Fibroblast of lung (primary cell): ENCODE measurements at places on chromosomes 6 and 20. TPM values are rescaled to one million over a fixed set of nuclear protein-coding genes. Genes with fewer than 3 reads are reported as not detected.

Gene HNF4A
- not detected in 2 replicates for polyA plus RNA-seq

Gene POPDC3
- polyA plus RNA-seq: 18.1 and 18.6 TPM in 2 replicates

DNA sequence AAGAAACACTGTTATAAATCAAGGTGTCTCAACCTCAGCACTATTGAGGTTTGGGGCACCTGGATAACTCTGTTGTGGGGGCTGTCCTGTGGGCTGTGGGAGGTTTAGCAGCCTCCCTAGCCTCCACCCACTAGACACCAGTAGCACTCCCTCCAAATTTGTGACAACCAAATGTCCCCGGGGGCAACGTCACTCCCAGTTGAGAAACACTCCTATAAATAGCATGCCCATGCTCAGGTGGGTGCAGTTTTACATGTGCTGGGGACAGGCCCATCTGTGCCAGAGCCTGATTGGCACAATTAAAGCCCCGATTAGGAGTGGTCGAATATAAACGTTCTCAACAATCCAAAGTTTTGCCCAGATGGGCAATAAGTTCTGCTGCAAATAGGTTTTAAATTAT lies 78.9 kb downstream of the FAM50B start:
- no peak for DNase-seq

GRCh38 chr6:164924674-164925073 lies 384.7 kb downstream of the C6orf118 start:
- DNase-seq: no peak

DNA sequence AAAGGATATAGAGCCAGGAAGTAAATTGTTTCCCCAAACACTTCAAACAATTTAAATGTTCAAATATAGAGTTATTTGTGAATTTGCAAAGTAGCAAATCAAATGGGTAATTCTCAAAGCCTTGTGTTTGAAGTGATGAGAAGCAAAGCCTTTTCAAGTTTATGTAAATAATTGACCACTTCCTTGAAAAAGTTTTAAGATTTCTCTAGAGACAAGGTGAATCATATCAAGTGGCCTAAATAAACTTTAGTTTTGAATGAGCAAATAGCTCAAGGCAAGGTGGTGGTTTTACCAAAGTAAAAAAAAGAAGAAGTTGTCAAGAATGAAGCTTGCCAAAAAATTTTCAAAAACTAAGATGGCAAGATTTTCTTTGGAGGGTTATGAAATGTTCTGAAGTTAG lies 42.6 kb upstream of the IFNGR1 start:
- DNase-seq: no peak
